Osteocyte (in vitro differentiated cells): ENCODE measurements at places on chromosomes 4 and X. TPM values are rescaled to one million over a fixed set of nuclear protein-coding genes. Genes with fewer than 3 reads are reported as not detected.

Gene MUC7
- not detected in 2 replicates for total RNA-seq

Gene HELT
- not detected in 2 replicates for total RNA-seq

Gene NCAPG
- 6.9 and 9.6 TPM in 2 replicates for total RNA-seq

Gene EDA
- total RNA-seq: not detected in 2 replicates

Gene CFAP99
- not detected in 2 replicates for total RNA-seq

- DNase-seq: no peak
Measured at GRCh38 chrX:144791298-144791697, 456.0 kb upstream of the SPANXN1 start.
